ENCODE measurements at places on chromosomes 5 and 9.

DNA sequence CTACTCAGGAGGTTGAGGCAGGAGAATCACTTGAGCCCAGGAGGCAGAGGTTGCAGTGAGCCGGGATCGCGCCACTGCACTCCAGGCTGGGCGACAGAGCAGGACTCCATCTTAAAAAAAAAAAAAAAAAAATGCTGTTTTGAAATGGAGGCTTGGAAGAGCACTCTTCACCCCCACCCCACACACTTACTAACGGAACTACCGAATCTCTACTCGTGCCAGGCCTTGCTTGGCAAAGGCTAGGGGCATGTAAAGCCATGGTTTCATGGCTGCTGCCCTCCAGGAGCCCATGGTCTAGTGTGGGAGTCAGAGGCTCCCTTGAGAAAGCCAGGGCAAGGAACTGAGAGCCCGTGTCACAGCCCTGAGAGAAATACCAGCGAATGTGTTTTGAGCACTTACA is 21.3 kb downstream of the PCDHGC5 start:
- DNase-seq: no peak

DNA sequence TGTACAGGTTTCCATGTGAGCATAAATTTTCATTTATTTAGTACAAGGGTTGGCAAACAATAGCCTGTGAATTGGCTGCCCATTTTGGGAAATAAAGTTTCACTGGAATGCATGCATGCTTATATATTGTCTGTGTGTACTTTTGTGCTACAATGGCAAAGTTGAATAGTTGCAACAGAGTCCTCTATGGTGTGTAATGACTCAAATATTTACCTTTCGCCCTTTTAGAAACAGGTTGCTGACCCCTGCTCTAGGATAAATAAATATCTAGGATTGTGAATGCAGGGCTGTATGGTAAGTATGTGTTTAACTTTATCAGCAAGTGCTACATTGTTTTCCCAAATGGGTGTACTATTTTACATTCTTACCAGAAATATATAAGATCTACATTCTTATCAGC is 47.2 kb downstream of the XRCC4 start:
- no peak for DNase-seq

- DNase-seq: no peak
These were observed 22.5 kb upstream of the JAKMIP2 start for GRCh38 chr5:147805030-147805454.

- DNase-seq: no peak
These were observed 76.7 kb upstream of the SYK start for GRCh38 chr9:90724880-90725279.

- DNase-seq: no peak
These were observed 43.6 kb upstream of the FAM81B start for GRCh38 chr5:95347506-95348120.

DNA sequence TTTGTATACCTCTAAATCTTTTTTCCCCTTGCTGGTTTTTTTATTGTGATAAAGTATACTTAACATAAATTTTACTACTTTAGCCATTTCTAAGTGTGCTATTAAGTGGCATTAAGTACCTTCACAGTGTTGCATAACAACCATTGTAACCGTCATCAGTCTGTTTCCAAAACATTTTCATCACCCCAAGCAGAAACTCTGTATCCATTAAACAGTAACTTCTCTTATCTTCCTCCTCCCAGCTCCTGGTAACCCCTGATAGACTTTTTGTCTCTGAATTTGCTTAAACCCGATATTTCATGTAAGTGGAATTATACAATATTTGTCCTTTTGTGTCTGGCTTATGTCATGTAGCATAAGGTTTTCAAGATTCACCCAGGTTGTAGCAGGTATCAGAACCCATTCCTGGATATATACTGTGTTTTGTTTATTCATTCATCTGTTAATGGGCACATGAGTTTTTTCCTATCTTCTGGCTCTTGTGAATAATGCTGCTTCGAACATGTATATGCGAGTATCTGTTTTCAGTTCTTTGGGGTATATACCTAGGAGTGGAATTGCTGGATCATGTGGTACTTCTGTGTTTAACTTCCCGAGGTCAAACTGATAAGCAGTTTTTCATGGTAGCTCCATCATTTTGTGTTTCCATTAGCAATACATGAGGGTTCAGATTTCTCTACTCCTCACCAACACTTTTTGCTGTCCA is 66.4 kb downstream of the EHMT1 start:
- no peak for DNase-seq

DNA sequence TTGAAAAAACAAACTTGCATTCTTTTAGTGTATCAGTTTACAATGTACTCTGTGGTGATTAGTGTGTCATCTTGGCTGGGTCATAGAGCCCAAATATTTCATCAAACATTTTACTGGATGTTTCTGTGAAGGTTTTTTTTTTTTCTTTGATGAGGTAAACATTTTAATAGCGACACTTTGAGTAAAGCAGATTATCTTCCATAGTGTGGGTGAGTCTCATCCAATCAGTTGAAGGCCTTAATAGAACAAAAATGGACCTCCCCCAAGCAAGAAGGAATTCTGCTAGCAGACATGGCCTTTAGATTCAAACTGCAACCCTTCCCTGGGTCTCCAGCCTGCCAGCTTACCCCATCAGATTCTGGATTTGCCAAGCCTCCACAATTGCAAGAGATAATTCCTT is 72.5 kb downstream of the FSTL4 start:
- no peak for DNase-seq

All from lower leg skin (tissue), 4 donors.